ENCODE measurements at places on chromosomes 16 and 17.

- DNase-seq: no peak
Measured at GRCh38 chr17:53137869-53138268, 684.9 kb upstream of the KIF2B start.

- DNase-seq: no peak
Measured at GRCh38 chr17:80758481-80759376, 214.1 kb downstream of the RPTOR start.

- DNase-seq: no peak
Measured at GRCh38 chr17:79664930-79665737, 54.3 kb upstream of the RBFOX3 start.

GRCh38 chr17:18004884-18005305 lies 32.2 kb downstream of the DRC3 start:
- DNase-seq: no peak

- DNase-seq: peak; percentile 62
Measured at GRCh38 chr17:1561420-1562175, 994 bp downstream of the PITPNA start.

DNA sequence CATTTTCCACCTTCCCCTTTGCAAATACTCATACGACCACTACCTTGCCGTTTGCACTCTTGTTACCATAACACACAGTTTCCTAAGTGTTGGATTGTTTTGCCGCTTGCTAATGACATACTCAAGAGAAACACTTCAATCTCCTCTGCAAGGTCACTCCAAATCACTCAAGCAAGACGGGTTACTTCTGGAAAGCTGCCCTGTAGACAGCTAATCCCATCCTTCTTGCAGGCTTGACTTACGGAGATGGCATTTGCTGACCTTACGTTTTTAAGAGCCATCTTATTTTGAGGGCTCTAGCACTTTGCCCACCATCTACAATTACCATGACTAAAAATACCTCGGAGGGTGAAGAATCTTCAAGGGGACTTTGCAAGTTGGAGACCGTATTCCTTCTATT lies 46.2 kb downstream of the MYH3 start:
- no peak for DNase-seq

DNA sequence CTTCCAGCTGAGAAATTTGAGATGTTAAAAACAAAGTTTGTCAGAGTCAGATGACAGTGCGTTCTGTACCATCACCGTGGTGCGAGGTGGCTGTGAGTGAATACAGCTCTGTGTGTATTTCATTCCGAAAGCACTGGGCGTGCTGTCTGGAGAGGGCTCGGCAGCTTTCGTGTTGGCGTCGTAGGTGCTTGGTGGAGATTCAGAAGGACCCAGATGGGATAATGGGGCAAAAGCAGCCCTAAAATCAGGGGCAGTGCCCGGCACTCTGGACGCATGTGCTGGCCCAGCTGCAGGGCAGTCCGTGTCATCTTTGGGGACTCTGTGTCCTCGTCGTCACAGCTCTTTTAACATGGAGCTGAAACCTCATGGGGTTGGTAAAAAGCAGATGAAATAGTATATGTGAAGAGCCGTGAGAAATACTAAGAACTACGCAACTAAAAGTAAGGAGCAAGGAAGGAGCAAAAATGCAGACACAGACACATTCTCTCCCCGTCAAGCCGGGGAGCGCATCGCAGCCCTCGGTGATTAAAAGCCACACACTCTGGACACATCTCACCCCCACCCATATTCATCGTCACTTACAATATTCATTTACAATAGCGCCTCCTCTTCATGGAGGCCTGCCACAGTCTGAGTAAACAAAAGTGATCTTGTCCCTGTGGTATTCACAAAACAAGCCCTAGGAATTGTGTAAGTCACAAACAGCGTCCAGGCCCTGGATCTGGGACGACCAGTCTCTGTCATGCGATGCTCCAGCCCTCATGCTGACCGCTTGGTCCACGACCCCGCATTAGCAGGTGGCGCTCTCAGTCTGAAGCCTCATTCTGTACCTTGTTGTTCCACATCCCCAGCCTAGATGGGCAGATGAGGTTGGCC lies 206.7 kb downstream of the RPTOR start:
- DNase-seq: no peak

- DNase-seq: no peak
Measured at GRCh38 chr17:12974005-12974531, 43.8 kb downstream of the ELAC2 start.

- no peak for DNase-seq
Measured at GRCh38 chr16:64933885-64934284, 188.0 kb downstream of the CDH11 start.
